Dorsolateral prefrontal cortex (tissue), 122 donors: ENCODE measurements at places on chromosomes 7 and 10. TPM values are rescaled to one million over a fixed set of nuclear protein-coding genes. Genes with fewer than 3 reads are reported as not detected.

The FLNC gene
- total RNA-seq = 18.8 TPM

The DENND2A gene
- 34.3 TPM for total RNA-seq

The MRPL32 gene
- 38.1 TPM for total RNA-seq

The TMEM196 gene
- total RNA-seq = 6.9 TPM

The HABP2 gene
- total RNA-seq = 0.97 TPM

The WNT8B gene
- 0.53 TPM for total RNA-seq

The RHOBTB1 gene
- 16.5 TPM for total RNA-seq

The INMT gene
- total RNA-seq = 0.50 TPM

The EXOC6 gene
- total RNA-seq = 31.8 TPM

The TOMM7 gene
- 244 TPM for total RNA-seq

The SORBS1 gene
- total RNA-seq = 286 TPM

The ATE1 gene
- 72.1 TPM for total RNA-seq

The ITPRID1 gene
- not detected for total RNA-seq

The TMEM236 gene
- total RNA-seq = not detected

The SHH gene
- 2.3 TPM for total RNA-seq

The MMP21 gene
- 0.30 TPM for total RNA-seq

The EN2 gene
- total RNA-seq = not detected

The PIP gene
- not detected for total RNA-seq

The RNLS gene
- 14.7 TPM for total RNA-seq

The SLC39A12 gene
- 40.4 TPM for total RNA-seq

The GNAT3 gene
- not detected for total RNA-seq

The MICALL2 gene
- total RNA-seq = 82.3 TPM

The CHAT gene
- total RNA-seq = not detected

The TMEM184A gene
- total RNA-seq = not detected

The SPDYE2B gene
- not detected for total RNA-seq

The FFAR4 gene
- 1.5 TPM for total RNA-seq

The ZNF398 gene
- total RNA-seq = 24.0 TPM

The INPP5A gene
- 58.0 TPM for total RNA-seq

The AQP1 gene
- total RNA-seq = 216 TPM

The AZGP1 gene
- 24.5 TPM for total RNA-seq

The USP6NL gene
- 12.5 TPM for total RNA-seq

The LEP gene
- total RNA-seq = not detected

The LLCFC1 gene
- total RNA-seq = not detected

The GSTO2 gene
- total RNA-seq = 20.1 TPM

The KIAA1549 gene
- total RNA-seq = 22.7 TPM

The GCK gene
- total RNA-seq = 6.4 TPM

The COBL gene
- 136 TPM for total RNA-seq

The MGMT gene
- total RNA-seq = 18.7 TPM

The LRMDA gene
- total RNA-seq = 9.2 TPM

The OPALIN gene
- total RNA-seq = 58.7 TPM

The IKZF1 gene
- total RNA-seq = 3.8 TPM
